ENCODE measurements at places on chromosomes 13 and 19.

DNA sequence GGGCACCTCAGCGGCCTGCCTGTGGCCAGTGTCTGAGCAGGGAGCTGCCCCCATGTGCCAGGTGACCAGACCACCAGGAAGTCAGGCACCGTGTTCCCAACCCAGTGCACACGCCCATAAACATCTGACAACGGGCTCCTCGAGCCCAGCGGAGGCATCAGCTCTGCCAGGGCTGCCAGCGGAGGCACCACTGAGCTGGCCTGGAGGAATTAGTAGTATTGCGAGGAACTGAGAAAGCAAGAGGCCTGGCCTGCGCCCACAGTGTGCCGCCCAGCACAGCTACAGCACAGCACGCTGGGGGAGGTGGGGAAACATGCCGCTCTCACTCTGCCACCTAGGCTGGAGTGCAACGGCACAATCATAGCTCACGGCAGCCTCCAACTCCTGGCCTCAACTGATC is 44.6 kb downstream of the ANKRD27 start:
- DNase-seq = no peak

GRCh38 chr19:13262450-13262849 is 112.2 kb downstream of the IER2 start:
- DNase-seq = no peak

DNA sequence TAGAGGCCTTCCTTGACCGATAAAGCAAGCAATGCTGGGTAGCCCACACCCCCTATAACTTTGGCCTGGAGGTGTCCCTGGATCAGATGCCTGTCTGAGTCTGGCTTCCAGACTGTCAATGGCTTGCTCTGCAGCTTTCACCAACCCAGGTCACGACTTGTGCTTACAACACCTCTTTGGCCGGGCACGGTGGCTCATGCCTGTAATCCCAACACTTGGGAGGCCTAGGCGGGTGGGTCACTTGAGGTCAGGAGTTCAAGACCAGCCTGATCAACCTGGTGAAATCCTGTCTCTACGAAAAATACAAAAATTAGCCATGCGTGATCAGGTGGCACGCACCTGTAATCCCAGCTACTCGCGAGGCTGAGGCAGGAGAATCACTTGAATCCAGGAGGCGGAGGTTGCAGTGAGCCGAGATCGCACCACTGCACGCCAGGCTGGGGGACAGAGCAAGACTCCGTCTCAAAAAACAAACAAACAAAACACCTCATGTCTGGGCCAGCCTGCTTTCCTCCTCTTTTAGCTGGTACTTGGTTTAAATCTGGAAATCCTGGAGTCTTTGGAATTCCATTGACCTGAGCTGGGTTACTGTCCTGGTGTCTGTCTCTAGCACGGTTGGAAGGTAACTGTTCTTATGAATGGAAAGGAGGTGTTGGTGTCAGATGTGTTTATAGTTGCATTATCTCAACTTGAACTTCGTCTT is 10.3 kb upstream of the GARRE1 start:
- DNase-seq = no peak

DNA sequence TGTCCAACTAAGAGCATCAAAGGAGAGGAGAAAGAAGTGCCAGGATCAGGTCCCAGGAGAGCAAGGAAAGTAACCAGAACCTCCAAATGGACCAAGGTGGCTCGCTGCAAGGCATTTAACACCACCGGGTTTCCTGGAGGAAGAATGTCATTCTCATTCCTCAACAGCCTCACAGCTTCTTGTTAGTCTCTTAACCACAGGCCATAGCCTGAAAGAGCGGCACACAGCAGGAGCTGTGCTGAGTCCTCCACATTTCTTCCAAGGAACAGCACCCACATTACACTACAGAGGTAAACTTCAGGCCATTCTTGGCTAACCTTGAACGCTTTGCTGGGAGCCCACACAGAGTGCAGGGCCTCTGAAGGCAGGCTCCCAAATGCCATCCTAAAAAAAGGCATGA is 23.6 kb downstream of the DOCK9 start:
- DNase-seq = no peak

Data from activated CD8-positive, alpha-beta memory T cell treated with anti-CD3 and anti-CD28 coated beads, Interleukin-2, amount 50 U/mL, for 48 hours (primary cell).